SW480 (cell line): ENCODE measurements at places on chromosomes 1 and 21.
A peak's percentile ranks its signal among the peaks of the same experiment; 100 is the strongest.

GRCh38 chr1:46487818-46488218 lies 1.8 kb upstream of the DMBX1 start:
- peak; percentile 20 for DNase-seq

DNA sequence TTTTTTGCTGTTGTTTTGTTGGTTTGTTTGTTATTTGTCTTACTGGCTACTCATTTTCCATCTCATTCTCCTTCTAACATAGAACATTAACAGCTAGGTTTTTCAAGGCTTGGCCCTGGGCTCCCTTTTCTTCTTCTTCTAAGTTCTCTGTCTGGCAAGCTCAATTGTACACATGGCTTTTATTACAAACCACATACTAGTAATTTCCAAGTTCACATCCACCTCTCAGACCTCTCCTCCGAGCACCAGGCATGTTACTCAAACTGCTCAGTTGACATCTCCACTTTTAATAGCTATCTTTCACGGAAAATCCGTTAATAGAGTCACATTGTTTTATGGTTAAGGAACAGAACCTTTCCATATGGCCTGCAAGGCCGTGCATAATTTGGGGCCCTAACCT lies 736.9 kb upstream of the ADAMTS5 start:
- no peak for DNase-seq

GRCh38 chr1:195576641-195577040 lies 1031.6 kb downstream of the KCNT2 start:
- no peak for DNase-seq

DNA sequence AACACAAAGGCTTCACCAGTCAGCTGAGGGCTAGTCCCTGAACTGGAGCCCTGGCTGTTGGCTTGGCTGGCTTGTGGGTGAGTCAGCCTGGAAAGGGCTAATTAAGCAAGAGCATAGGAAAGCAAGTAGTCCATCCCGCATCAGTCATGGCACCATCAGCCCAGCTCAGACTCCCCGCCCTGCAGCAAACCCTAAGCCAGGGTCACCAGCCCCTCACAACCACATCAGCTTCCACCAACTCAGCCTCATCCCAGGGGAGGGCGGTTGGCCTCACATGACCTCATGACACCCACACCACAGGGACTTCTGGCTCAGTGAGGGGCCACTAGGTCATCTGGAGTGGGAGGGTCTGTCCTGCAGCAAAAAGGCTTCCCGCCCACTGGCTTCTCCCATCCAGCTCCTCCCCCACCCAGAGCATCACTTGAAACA lies 7.0 kb upstream of the SPATC1L start:
- no peak for DNase-seq

GRCh38 chr1:36223381-36223995 lies 755 bp upstream of the THRAP3 start:
- peak; percentile 29 for DNase-seq

DNA sequence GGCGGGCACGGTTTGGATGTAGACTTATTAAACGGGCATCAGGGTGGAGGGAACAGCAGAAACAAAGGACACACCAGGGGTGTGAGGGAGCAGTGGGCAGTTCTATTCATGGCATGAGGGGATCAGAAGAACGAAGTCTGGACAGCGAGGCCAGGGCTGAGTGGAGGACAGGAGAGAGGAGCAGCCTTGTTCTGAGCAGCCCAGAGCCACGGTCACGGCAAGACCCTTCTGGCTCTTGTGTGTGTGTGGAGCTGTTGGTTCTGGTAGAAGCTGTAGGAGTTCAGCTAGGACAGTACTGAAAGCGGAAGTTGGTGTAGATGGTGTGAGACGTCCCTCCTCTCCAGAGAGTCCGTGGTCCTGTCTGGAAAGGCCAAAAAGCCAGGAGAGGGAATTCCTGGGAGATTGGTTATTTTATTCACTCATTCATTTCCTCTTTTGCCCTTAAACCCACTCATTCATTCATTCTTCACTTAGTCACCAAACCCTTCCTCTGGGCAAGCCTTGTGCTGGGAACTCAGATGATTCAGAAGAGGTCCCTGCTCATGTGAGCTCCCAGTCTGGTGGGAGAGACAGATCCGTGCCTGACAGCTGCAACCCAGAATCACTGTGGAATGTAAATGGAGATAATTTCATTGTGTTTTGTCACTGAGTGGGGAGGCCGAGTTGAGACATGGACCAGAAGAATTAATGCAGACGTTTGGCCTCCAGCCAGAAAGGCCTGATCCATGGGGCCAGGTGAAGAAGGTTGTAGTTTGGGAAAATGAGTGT lies 4.1 kb upstream of the ACOT11 start:
- DNase-seq, result no peak

GRCh38 chr1:20530306-20530705 lies 22.1 kb upstream of the FAM43B start:
- no peak for DNase-seq

DNA sequence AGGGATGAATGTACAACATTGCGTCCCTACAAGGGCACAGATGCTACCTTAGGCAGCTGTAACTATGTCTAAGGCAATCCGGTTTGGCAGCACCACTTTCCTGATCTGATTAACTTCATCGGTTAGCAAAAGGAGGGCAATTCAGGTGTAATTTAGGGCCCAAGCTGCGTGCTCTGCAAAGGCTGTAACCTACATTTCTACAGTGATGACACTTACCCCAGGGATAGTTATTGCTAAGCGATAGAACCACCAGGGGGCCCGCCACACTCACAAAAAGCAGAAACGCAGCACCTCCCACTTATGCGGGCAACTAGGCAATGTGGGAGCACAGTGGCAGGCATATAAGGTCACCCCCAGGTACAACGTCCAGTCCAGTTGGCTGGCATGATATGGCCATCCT lies 113.5 kb downstream of the GDAP2 start:
- no peak for DNase-seq

DNA sequence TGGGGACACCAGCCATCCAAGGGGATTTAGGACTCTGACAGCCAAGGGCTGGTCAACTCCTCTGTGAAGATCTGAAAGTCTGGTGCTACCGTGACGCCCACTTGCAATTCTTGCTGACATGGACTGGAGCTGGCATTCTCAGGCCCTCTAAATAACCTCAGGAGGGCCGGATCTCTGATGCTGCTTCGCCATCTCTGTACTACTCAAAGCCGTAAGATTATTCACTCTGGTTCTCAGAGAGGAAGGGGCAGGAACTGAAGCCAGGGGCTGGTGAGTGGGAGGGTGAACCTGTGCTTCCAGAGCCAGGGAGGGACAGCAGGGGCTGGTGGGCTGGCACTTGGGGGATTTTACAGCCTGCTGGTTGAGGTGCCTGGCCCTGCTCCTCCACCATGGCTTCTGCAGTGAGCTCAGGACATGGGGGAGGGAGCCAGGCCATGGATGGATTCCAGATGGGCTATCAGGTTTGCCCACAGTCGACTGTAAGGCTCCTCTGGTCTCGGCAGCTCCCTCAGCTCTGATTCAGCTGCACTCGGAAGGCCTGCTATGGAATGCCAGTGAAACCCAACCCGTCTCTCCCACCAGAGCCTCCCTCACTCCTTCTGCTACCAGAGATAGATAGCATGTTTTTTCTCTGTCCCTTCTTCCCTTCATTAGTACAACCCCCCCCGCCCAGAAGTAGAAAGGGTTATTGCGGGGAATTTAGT lies 84.5 kb downstream of the PLXNA2 start:
- no peak for DNase-seq

GRCh38 chr21:37711836-37712568 lies 204.3 kb downstream of the KCNJ6 start:
- peak; percentile 75 for DNase-seq

GRCh38 chr1:186152620-186153239 lies 222.3 kb downstream of the TPR start:
- peak; percentile 23 for DNase-seq

DNA sequence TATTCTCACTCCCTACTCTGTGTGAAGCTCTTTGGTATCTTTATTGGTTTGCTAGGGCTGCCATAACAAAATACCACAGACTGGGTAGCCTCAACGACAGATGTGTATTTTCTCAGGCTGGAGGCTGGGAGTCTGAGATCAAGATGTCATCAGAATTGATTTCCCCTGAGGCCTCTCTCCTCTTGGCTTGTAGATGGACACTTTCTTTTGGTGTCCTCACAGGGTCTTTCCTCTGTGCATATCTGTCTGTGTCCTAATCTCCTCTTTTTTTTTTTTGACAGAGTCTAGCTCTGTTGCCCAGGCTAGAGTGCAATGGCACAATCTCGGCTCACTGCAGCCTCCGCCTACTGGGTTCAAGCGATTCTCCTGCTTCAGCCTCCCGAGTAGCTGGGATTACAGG lies 71.4 kb upstream of the KCNJ6 start:
- DNase-seq, result no peak

DNA sequence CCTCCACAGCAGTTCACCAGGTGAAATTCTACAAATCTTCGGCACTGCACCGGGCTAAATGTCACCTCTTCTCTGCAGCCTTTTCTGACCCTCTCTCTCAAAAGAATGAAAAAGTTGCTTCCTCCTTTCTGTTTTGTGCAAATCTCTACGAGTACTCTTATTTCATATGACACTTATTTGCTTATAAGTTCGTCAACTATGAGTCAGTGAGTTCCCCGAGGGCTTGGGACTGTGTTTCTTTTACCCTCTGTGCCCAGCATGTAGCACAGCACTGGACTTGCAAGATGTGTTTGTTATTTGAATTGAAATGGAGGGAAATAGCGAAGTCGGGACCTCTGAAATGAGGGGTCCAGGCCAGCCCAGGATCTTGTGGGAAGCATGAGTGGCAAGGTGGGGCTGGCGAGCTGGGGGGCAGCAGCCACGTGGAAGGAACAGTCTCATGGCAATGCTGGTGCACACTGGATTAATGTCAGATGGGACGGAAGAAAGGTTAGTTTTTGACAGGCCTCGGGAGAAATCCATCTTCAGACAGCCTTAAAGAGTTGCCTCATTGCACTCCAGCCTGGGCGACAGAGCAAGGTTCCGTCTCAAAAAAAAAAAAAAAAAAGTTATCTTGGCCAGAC lies 6.2 kb downstream of the SLC6A9 start:
- DNase-seq, result no peak

GRCh38 chr1:19463504-19463803 lies 21.9 kb downstream of the CAPZB start:
- DNase-seq, result no peak

DNA sequence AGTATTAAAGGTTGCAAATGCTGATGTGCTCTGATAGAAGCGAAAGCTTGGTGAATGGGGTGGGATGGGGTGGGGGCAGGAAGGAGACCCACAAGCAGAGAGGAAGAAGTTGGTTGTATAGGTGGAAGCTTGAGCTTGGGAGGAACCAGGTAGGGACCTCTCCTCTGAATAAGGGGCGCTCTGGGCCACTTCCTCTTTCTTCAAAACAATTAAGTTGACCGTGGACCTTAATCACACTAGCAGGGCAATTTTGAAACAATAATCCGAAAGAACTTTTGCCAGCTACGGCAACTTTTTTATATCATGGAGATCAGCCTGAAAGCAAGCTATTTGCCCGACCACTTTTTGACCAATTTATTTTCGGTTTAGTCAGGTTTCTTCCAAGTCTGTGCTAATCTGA lies 1.9 kb upstream of the DYRK1A start:
- no peak for DNase-seq

GRCh38 chr1:99271249-99271648 lies 7.0 kb downstream of the PLPPR4 start:
- DNase-seq, result no peak

DNA sequence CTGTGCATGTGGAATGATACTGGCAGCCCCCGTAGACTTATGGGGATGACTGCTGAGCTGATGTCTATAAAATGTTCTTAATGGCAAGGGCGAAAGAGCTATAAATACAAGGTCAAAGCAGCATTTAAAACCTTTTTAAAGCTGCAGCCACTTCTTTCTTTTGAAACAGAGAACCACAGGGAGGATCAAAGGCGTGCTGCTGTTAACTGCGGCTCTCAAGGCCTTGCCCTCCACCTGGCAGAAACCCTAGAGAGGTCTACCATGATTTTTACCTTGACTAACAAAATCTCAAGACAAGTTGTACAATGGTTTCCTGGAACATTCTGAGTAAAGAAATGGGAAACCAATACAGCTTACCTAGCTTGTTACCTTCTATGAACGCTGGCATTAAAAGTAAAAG lies 89.7 kb downstream of the SLC45A1 start:
- DNase-seq, result peak; percentile 59

- no peak for DNase-seq
These were observed 42.6 kb upstream of the LRP8 start for GRCh38 chr1:53370369-53370961.

- DNase-seq, result no peak
These were observed 11.7 kb downstream of the BPNT1 start for GRCh38 chr1:220077887-220078286.

GRCh38 chr1:55635856-55636255 lies 420.7 kb upstream of the USP24 start:
- DNase-seq, result no peak

- DNase-seq, result no peak
These were observed 225.9 kb downstream of the SPATA17 start for GRCh38 chr1:217857061-217857460.

DNA sequence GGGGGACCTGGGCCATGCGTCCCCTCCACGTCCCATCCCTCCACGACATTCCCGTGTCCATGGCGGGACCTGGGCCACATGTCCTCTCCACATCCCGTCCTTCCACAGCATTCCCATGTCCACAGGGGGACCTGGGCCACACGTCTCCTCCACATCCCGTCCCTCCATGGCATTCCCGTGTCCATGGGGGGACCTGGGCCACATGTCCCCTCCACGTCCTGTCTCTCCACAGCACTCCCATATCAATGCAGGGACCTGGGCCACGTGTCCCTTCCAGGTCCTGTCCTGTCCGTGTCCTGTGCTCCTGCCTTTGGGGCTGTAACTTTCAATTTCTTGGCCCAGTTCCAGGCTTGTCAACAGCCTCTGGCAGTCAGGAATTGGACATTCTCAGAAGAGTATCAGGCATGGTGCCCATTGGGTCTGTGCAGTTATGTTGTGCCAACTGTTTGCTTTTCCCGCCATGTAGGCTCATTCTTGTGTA lies 47.1 kb downstream of the WNT9A start:
- no peak for DNase-seq

GRCh38 chr1:14180738-14181137 lies 417.7 kb upstream of the KAZN start:
- DNase-seq, result no peak

DNA sequence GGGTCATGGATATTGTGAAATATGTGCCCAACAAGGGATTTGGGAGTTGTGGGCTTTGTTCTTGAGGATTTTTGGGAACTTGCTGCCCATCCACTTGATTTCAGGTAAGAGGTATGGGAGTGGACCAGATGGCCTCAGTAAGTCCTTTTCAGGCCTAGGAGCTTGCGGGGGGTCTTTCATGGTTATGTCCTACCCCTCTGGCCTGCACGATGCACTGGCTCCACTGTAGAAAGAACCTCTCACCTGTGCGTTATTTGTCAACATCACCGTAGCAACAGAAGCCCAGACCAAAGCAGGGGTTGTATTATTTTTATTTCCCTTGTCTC lies 8.6 kb downstream of the RIIAD1 start:
- no peak for DNase-seq
